ENCODE measurements at places on chromosomes 12 and 14.
A peak's percentile ranks its signal among the peaks of the same experiment; 100 is the strongest.

GRCh38 chr12:21300632-21301031, 34.1 kb downstream of the SLCO1A2 start:
- DNase-seq: no peak

GRCh38 chr14:50964683-50965390, 20.6 kb upstream of the PYGL start:
- DNase-seq: no peak

- no peak for DNase-seq
Observed at GRCh38 chr14:104135121-104135903, 3.1 kb upstream of the KIF26A start.

DNA sequence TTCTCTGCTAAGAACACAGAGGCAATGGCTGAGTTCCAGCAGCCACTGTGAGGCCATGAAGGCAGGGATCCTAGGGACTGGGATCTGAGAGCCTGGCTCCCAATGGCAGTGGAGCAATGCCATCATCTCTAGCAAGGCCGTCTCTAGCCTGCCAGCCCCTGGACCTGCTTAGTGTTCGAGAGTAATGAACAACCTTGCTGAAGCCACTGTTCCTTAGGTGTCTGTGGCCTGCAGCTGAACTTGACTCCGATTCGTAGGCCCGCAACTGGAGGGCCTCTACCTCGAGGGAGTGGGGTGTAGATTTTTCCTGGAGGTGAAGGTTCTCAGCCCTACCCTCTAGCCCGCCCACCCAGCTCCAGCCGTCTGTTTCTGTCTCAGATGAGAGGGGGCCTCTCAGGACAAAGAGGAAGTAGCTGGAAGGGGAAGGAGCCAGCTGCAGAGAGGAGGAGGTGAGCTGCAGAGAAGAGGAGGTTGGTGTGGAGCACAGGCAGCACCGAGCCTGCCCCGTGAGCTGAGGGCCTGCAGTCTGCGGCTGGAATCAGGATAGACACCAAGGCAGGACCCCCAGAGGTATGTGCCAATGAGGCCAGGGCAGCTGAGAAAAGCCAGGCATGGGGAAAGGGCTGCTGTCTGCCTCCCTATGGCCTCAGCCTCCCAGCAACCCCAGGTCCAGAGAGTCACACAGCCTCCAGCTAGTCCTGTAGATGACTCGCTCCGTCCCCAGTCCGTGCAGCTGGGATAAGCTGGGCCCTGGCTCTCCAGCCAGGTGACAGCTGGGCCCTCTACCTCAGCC, at the start of gene PLD4:
TSS of gene PLD4 (plus strand) at position 459 of the 793 bp plus-strand sequence. CDS start 2,262 bp downstream, outside the sequence.
- DNase-seq: no peak

DNA sequence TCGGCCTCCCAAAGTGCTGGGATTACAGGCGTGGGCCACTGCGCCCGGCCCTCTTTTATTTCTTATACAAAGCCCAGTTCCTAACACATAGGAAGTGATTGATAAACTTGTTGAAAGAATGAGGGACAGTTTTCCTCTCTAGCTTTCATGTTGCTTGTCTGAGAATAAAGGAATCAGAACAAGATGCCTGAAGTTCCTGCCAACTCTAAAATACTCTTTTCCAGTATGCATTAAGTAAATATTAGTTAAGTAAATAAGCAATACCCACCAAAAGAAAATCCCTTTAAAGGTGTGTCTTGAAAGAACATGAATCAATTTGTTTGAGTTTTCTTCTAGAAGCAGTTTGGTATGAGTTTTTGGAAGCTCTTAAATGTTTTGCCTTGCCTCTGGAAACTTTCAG, 24.4 kb upstream of the CD27 start:
- no peak for DNase-seq

DNA sequence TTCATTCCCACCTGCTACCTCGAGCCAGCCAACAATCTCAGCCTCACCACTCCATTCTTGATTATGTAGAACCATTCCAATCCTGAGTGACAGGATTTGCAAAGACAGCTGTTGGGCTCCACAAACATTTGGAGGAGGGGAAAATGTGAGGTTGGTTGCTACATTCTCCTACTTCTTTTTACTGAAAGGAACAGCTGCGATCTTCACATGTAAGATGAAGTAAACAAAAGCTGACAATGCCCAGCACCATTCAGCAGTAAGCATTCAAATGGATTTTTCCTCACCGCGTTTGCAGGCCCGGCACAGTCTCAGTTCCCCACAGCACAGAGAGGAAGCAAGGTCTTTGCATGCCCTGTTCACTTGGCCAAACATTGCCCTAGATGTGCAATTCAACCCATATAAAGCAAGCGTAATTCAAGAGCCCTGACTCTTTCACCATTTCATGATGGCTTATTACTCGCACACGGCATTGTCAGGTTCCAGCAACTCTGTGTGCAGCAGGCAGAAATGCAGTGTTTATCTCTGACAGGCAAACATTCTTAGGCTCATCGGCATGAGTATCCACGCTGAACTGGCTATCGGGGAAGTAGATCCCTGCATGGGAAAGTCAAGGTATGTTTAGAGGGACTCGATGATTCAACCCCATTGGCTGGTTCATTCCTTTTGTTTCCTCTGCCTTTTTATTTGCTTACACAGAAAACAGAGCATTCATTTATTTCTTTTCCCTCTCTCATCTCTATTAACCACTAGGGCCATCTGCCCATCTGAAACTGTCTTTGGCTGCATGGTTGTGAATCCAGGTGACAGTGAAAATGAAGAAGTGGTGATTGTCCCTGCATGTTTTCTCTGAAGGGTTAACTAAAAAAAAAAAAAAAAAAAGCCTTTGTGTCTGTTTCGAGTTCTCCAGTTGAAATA, 236.1 kb upstream of the PLEKHG7 start:
- peak; percentile 65 for DNase-seq

DNA sequence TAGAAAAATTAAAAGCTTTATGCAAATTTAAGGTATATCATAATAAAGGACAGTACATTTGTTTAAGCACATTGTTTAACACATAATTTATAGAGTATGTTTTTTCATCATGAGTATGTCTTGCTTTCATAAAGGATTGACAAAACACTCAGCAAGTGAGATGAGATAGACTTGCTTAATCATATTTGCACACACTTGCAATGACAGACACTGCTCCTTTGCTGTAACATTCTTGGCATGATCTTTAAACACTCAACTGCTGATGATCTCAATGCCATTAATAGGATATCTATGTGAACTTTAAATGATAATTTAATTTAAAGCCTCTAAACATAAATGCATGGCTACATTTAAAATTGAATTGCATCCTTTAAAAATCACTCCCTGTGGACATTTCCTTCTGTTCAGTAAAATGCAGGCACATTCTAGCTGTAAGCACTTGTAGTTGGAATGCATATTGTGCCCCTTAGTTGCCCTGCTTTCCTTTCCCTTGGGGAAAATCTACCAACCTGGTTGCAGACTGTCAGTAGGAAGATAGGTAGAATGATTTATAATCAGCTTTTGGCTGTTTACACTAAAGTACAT, 979.0 kb downstream of the TMTC2 start:
- no peak for DNase-seq

DNA sequence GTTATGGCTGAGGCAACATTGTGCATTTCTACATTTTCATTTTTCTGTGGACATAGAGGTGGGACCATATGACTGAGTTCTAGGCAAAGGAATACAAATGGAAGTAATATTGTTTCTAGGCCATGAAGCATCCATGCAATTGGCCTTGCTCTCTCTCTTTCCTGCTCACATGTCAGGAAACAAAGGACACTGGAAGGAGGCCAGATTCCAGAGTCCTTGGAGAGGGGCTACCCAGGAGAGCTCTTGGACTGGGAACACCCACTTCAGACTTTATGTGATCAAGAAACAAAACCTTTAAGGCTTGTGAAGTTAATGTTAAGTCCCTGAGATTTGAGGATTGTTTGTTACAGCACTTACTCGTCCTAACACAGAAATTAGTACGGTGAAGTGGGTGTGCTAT, 32.8 kb downstream of the PDZRN4 start:
- no peak for DNase-seq

- DNase-seq: no peak
Observed at GRCh38 chr12:43848226-43848507, 12.3 kb downstream of the TMEM117 start.

DNA sequence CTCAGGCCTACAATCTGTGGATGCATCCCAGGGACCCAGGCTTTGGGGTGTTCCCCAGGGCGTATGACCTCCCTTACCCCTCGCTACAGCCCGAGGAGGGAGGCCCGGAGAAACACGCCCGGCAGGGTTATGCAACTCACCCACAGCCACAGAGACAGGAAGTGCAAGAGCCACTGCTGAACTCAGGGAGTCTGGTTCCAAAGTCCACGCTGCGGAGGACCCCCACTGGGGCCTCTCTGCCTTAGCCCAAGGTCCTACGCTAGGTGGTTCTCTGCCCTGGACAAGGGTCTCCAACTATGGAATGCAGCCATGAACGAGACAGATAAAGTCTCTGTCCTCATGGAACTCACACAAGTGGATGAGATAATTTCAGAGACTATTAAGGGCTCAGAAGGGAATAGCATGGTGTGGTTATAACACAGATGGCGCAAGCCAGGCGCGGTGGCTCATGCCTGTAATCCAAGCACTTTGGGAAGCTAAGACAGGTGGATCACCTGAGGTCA, 11.3 kb downstream of the SCARB1 start:
- DNase-seq: no peak

GRCh38 chr14:23577710-23578392, 739 bp downstream of the JPH4 start:
- no peak for DNase-seq

Measured in DMS153 (cell line).